ENCODE measurements at places on chromosomes 7 and 10.
A peak's percentile ranks its signal among the peaks of the same experiment; 100 is the strongest.

- no peak for DNase-seq
Measured at GRCh38 chr10:101683276-101683675, 11.7 kb downstream of the FBXW4 start.

DNA sequence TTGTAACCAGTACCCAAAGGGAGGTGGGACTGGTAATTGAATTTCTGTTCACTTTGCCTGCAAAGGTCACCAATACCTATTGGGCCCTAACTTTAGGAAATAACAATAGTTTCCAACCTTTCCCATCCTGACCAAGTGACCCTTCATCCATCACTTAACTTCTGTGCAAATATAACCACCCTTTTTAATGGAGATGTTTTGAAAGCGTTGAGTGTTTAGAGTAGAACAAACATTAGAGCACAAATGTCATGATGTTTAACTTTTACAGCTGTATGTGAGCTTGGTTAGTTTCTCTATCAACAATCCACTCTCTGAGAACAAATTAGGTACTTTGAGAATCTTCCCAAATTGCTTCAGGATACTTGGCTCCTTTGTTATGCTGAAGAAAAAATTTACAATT, 66.4 kb downstream of the MET start:
- DNase-seq = no peak

GRCh38 chr7:73354196-73354595, 26.2 kb downstream of the FKBP6 start:
- no peak for DNase-seq

- no peak for DNase-seq
Measured at GRCh38 chr10:74973741-74974392, 137.6 kb upstream of the SAMD8 start.

GRCh38 chr10:11595395-11595692, 16.1 kb downstream of the USP6NL start:
- no peak for DNase-seq

- DNase-seq = no peak
Measured at GRCh38 chr10:33271969-33272583, 62.4 kb downstream of the NRP1 start.

GRCh38 chr10:114370199-114370598, 34.1 kb downstream of the AFAP1L2 start:
- no peak for DNase-seq

GRCh38 chr7:142476077-142476476, 218.2 kb upstream of the PRSS58 start:
- DNase-seq = no peak

DNA sequence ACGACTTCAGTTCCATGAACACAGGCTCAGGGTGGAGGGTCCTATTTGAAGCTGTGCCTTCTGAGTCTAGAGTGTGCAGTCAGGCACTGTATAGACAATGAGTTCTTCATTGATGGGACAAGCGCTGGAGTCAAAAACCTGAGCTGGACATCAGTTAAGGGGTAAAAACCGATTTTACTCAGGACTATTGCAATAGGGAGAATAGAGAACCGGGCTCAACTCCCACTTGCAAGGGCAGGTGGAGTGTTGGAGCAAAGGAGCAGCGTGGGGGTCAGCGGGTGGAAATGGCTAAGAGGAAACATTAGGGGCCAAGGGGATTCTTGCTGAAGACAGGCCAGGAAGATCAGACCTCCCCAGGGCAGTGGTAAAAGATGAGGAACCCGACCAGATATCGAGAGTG, 28.5 kb downstream of the PRLHR start:
- DNase-seq = no peak

DNA sequence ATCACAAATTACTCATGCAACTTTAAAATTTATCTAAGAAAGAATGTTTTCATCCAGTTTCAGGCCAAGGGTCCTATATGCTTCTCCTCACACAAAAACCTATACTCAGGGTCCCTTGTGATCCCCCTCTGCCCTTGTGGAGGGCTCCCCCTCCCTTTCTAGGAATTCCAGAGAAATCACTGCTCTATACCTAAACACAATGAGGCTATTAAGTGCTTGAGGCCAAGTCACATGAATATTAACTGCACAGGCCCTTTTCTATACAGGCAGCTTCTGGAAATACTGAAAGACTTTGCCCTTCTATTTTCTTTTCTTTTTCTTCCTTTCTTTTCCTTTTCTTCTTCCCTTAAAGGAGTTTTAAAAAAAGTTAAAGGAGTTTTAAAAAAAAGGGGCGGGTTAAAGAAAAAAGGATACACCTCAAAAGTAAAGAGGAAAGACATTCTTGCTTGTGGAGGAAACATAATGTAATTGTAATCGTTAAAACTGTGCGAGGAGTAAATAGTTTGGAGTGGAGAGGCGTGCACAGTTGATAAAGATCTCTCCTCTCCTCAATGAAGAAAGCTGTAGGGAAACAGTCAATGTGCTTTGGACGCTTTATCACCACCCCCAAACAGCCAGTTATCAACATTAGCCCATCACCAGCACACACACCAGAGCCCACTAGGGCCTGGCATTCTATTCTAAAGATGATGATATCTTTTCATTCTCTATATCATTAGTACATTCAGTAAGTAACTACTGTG, 16.4 kb downstream of the GRB10 start:
- no peak for DNase-seq

- peak; percentile 39 for DNase-seq
Measured at GRCh38 chr10:6348096-6348874, 145.6 kb downstream of the PFKFB3 start.

Data from GM18507 (cell line).